Activated T-helper 2 cell treated with anti-CD3 and anti-CD28 coated beads, Interferon-gamma antibody, Interleukin-2, Interleukin-4, amounts not matched to agents 10 μg/mL and 5 μg/mL and 100 μg/mL, durations not matched to agents 14 hours and 24 hours and 36 hours (primary cell): ENCODE measurements at places on chromosomes 7 and 10. TPM values are rescaled to one million over a fixed set of nuclear protein-coding genes. Genes with fewer than 3 reads are reported as not detected.

ERVW-1 gene
- total RNA-seq: not detected in 2 replicates

GRCh38 chr7:42687211-42688055, 224.4 kb downstream of the C7orf25 start:
- no peaks in the 10 kb centered on the region for H3K4me1 ChIP-seq
- no peak for DNase-seq
- no peaks in the 10 kb centered on the region for H3K36me3 ChIP-seq
- H3K4me3 ChIP-seq: no peak overlapping the region
- H3K27ac ChIP-seq: no peak overlapping the region
- H3K27me3 ChIP-seq: peaks cover 2% of the 10 kb centered on the region

GLI3 gene
- total RNA-seq: not detected in 2 replicates

DNA sequence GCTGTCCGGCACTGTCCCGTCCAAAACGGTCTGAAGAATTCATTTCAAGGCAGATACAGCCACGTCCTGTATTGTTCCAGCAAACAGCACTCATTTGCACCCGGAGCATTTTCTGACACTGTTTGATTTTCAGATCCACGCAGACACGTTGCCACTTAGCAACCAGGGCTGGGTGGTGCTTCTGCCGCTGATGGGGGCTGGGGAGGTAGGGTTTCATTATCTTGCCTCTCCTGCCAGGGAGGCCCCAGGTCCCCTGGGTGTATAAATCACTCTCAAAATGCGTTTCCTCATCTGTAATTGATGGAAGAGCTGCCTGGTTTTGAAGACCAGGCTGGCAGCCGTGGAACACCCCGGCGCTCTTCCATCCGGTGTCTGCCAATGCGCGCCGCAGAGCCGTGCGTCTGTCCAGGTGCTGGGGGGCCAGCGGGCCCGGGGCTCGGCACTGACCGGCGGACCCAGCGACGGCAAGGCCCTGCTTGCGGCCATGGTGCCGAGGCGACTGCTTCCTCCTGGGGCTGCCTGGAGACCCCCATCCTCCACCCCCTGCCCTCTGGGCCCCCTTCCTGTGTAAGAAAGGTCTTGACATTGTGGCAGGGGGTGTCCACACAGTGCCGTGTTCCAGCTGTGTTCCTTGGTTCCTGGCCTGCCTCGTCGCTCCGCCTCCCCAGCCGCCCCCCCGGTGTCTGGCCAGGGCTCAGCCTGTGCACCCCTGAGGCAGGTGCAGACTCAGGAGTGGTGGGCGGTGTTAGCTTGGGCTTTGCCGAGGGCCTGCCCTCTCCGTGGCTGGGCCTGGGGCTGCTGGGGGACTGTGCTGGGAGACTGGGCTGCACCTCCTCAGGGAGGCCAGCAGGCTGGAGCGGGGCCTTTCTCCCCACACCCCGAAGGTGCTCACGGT, 16.6 kb downstream of the ADGRA1 start:
- no peak overlapping the region for H3K27ac ChIP-seq
- no peak for DNase-seq
- peaks cover 4% of the 10 kb centered on the region for H3K36me3 ChIP-seq
- H3K4me3 ChIP-seq: no peak overlapping the region

DNA sequence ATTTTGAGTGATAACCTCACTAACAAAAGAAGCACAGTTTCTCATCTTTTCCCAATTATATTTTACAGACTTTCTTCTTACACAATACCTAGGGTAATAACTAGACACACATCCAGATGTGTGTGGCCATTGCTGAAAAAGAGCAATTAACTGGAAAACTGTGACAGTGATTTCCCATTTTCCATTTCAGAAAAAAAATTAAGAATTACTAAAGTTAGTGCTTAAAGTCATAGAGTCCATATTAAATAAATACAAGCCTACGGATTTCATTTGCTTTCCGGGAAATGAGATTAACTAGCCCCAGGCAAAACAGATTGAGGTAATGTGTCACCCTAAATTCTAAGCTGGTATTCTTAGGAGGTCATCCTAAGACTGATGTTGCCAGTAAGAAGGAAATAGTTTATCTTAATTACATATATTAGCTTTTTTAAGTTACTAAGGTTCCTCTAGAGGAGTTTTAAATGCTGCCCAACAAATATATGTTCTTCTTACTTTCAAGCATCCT, 10.2 kb upstream of the MACC1 start:
- no peak for DNase-seq
- no peak overlapping the region for H3K27ac ChIP-seq

AZGP1 gene
- total RNA-seq: not detected in 2 replicates

ETV1 gene
- 0.05 and 0.53 TPM in 2 replicates for total RNA-seq

NCAPG2 gene
- total RNA-seq: 94.7 and 101 TPM in 2 replicates

GRCh38 chr10:102876747-102877153, 7.5 kb downstream of the AS3MT start:
- H3K4me1 ChIP-seq: no peaks in the 10 kb centered on the region
- H3K4me3 ChIP-seq: no peak overlapping the region
- no peak for DNase-seq
- H3K27ac ChIP-seq: no peak overlapping the region

- H3K27me3 ChIP-seq: no peaks in the 10 kb centered on the region
- no peak overlapping the region for H3K27ac ChIP-seq
- H3K4me3 ChIP-seq: no peak overlapping the region
These were observed 48.7 kb downstream of the CLIP2 start for GRCh38 chr7:74337926-74338325.

- no peak overlapping the region for H3K27ac ChIP-seq
- H3K4me3 ChIP-seq: no peak overlapping the region
- no peaks in the 10 kb centered on the region for H3K4me1 ChIP-seq
- no peak for DNase-seq
- peaks cover 4% of the 10 kb centered on the region for H3K27me3 ChIP-seq
- H3K36me3 ChIP-seq: no peaks in the 10 kb centered on the region
These were observed 127.6 kb downstream of the SLC16A9 start for GRCh38 chr10:59582058-59582457.

- no peak overlapping the region for H3K27ac ChIP-seq
- no peak for DNase-seq
- no peak overlapping the region for H3K4me3 ChIP-seq
These were observed 179.2 kb upstream of the ZMIZ1 start for GRCh38 chr10:78889536-78890063.

EBF3 gene
- total RNA-seq: not detected in 2 replicates

PRTFDC1 gene
- total RNA-seq: 0.11 and 0.25 TPM in 2 replicates

GRCh38 chr10:132142396-132143161, 44.2 kb upstream of the DPYSL4 start:
- no peak for DNase-seq
- no peaks in the 10 kb centered on the region for H3K4me1 ChIP-seq
- H3K27me3 ChIP-seq: no peaks in the 10 kb centered on the region
- no peak overlapping the region for H3K4me3 ChIP-seq
- no peak overlapping the region for H3K27ac ChIP-seq

DNA sequence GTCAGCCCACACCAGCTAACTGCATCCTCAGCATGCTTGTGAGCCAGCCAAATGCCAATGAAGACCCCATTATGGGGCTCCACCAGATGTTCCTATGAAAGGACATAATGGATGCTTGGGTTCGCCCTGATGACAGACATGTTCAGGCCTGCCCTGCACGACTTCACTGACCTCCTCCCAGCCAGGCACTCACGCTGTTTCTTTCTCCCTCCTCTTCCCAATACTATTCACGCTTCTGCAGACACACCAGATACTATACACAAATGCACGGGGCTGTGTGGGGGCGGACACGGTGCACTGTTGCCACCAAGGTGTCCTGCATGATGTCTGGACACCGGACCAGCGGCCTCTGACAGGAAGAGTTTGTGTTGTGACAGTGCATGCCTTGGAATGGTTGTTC, 284.2 kb downstream of the PRPF18 start:
- no peaks in the 10 kb centered on the region for H3K4me1 ChIP-seq
- no peak for DNase-seq
- H3K4me3 ChIP-seq: no peak overlapping the region
- no peak overlapping the region for H3K27ac ChIP-seq
- peaks cover 4% of the 10 kb centered on the region for H3K27me3 ChIP-seq

GRCh38 chr7:46960970-46961369, 620.9 kb downstream of the TNS3 start:
- no peak overlapping the region for H3K27ac ChIP-seq
- no peaks in the 10 kb centered on the region for H3K4me1 ChIP-seq
- DNase-seq: no peak
- H3K27me3 ChIP-seq: no peaks in the 10 kb centered on the region
- H3K36me3 ChIP-seq: no peaks in the 10 kb centered on the region
- H3K4me3 ChIP-seq: no peak overlapping the region

SEMA3E gene
- total RNA-seq: not detected in 2 replicates

FERD3L gene
- not detected in 2 replicates for total RNA-seq

DNA sequence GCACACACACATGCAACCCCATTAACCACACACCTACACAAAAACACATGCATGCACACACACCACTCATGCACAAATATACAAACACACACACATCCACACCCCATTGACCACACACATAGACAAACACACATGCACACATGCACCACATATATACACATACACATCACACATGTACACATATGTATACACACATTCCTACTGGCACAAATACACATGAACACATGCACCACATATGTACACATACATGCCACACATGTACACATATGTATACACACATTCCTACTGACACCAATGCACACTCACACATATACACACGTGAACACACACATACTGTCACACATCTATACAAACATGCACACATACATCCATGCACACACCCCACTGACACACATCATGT, 212.5 kb upstream of the PPP2R2D start:
- no peaks in the 10 kb centered on the region for H3K27me3 ChIP-seq
- H3K4me3 ChIP-seq: no peak overlapping the region
- H3K36me3 ChIP-seq: no peaks in the 10 kb centered on the region
- no peaks in the 10 kb centered on the region for H3K4me1 ChIP-seq

DNA sequence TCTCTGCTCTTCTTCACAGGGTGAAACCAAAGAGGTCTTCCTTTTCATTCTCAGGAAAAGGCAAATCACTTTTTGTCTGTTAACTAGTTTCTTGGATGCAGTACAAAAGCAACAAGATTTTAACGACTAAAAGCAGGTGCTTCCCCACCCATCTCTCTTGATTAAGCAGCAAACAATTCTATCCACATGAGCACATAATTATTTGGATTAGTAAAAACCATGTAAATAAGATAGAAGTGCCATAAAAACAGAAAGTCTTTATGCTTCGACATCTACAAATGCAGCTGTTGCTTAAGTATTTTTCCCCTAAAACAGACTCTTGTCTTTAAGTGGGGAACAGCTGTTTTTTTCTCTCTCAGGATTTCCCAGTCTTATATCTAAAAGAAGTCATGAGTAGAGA, 37.4 kb downstream of the USP54 start:
- H3K27ac ChIP-seq: no peak overlapping the region
- no peak for DNase-seq
- H3K36me3 ChIP-seq: no peaks in the 10 kb centered on the region
- H3K4me1 ChIP-seq: no peaks in the 10 kb centered on the region
- no peak overlapping the region for H3K4me3 ChIP-seq

GALNT17 gene
- total RNA-seq: not detected in 2 replicates

ZNF92 gene
- 15.2 and 17.0 TPM in 2 replicates for total RNA-seq

DNA sequence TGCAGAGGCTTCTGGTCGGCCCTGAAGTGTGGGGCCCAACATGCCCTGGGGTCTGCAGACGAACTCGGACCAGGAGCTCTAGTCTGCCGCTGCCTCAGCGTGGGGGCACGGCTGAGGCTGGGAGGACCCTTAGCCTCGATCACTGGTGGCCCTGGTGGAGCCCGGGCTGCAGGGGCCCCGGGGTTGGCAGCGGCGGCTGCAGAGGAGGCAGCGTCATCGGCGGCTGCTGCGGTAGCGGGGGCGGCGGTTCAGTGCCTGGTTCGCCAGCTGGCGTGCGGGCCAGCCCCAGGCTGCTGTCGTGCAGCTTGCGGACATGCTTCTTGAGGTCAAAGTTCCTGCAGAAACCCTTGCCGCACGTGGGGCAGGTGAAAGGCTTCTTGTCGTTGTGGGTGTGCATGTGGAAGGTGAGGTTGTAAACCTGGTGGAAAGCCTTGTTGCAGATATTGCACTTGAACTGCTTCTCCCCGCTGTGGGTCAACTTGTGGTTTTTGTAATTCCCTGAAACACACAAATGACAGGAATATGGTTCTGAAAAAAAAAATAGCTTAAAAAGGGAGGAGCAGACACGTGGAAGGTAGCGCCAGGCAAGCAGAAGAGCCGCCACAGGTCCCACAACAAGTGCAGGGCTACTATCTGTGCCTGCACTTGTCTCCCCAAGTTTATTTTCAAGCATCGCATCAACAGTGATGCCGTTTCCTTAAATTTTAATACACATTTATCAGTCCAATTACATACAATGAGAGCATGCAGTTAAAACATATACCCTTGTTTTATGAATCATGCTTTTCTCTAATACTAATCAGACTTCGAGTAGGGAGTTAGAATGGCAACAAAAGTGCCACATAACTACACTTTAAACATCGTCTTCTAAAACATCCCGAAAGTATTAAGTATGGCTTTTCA, 2.4 kb downstream of the FEZF1 start:
- no peaks in the 10 kb centered on the region for H3K36me3 ChIP-seq
- peaks cover 82% of the 10 kb centered on the region for H3K27me3 ChIP-seq
- no peak for DNase-seq
- no peaks in the 10 kb centered on the region for H3K4me1 ChIP-seq
- H3K4me3 ChIP-seq: no peak overlapping the region

DNA sequence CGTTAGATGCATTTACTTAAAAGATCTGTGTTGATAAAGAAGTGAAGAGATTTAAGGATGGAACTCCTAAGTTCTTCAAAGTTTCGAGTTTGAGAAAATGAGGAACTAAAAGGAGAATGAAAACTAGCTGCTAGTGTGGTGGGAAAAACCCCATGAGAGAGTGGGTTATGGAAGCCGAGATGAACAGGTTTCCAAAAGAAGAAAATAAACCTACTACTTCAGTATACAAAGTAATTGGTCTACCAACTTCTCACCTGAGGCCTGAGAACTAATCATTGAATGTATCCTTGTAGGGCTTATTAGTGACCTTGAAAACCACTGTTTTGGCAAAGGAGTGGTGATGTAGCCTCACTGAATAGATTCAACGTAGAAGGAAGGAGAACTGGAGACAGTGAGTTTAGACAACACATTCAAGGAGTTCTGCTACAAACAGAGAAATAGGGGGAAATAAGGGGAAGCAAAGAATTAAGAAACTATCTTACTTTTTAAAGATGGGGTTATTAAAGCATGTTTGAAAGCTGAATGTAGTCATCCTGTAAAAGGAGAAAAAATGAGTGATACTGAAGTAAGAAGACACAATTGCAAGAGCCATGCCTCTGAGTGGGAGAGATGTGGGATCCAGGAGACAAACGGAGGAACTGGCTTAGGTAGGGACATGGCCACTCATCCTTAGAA, 50.8 kb downstream of the CH25H start:
- no peaks in the 10 kb centered on the region for H3K36me3 ChIP-seq
- DNase-seq: no peak
- peaks cover 7% of the 10 kb centered on the region for H3K4me1 ChIP-seq
- H3K27ac ChIP-seq: no peak overlapping the region
- H3K27me3 ChIP-seq: peaks cover 54% of the 10 kb centered on the region

DNA sequence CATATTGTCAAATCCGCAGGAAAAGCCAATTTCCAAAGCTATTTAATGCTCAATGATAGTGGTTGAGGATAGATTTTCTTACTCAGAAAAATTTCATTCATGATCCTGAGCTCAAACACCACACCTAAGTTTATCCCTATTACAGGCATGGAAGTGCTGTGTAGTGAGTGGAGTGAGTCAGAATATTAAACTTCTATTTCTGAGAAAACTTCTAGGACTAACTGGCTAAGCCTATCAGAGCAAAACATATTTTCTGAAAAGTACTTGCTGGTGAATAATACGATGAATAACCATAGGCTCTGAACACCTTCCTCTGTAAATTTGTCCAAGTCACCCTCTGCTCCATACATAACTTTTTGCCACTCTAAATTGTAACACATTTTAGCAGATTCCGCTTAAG, 221.5 kb downstream of the SUGCT start:
- no peaks in the 10 kb centered on the region for H3K36me3 ChIP-seq
- no peak overlapping the region for H3K27ac ChIP-seq
- H3K4me3 ChIP-seq: no peak overlapping the region
- H3K4me1 ChIP-seq: no peaks in the 10 kb centered on the region
